Lower leg skin (tissue), 4 donors: ENCODE measurements at places on chromosomes 16 and 17. TPM values are rescaled to one million over a fixed set of nuclear protein-coding genes. Genes with fewer than 3 reads are reported as not detected.

DNA sequence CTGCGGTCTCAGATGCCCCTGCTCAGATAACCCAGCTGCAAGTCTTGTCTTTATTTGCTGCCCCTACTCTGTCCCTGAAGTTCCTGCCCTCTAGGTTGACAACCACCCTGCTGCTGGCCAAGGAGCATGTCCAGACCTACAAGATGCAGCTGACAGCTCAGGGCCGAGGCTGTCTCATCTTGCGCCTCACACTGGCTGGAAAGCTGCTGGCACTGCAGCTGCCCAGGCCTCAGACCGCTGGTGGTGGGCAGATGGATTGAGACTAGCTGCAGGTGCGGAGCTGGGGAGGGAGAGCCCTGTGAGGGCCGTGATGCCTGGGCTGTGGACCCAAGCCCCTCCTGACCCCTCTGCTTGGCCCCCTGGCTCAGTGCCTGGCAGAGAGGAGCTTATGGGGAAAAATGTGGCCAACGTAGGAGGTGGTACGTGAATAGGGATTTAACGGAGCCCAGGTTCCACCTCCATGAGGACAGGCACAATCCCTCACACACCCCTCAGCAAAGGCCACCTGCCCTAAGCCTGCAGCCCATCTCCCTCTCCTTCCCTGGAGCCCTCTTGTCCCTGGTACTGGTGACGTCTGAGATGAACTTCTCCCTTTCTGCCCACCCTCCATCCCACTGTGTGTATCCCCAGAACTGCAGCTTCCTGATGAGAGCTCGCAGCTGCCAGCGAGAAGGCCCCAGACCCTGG is 8.3 kb upstream of the GALK1 start:
- DNase-seq: no peak

DNA sequence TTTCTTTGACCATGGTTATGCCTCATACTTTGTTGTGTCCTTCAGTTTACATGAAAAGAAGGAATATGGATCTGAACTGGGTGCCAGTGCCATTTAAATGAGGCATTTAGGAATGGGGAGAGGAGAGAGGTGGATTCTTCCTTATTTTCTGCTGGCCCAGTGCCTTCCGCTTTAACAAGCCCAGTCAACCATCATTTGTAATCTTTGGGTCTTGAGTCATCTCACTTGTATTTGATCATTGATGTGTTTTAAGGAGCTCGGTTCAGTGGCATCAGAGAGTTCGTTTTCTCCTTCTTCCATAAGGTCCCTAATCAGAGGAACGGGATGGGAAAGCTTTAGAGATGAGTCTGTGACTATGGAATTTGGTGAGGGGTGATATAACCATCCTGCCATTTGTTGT is 334.9 kb downstream of the WWOX start:
- DNase-seq: no peak

- no peak for DNase-seq
Observed at GRCh38 chr16:49644145-49644463, 211.8 kb downstream of the ZNF423 start.

DNA sequence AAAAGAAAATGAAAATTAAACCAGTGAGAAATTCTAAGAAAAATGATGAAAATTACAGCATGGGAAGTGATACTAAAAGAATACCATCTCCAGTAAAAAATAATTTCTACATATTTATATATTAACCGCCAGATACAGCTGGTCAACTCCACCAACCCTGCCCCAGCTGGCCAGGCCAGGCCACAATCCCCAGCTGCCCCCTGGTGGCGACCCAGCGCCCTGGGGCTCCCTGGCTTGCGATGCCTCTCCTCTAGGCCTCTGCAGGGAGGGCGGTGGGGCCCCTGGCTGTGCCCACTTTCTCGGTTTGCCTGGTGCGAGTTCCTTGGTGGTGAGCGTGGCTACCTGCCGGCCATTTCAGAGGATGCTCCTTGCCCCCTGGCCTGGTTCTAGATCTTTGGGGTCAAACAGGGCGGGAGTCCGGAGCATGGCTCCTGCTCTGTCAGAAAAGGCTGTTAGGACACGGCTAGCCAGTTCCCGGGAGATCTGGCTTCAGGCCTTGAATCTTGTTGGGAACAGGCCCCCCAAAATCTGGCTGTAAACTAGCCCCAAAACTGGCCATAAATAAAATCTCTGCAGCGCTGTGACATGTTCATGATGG is 14.5 kb downstream of the GLIS2 start:
- peak; percentile 65 for DNase-seq

NPIPB9 gene
- 4.6 TPM for total RNA-seq

CBX2 gene
- 3.8 TPM for total RNA-seq

MYL11 gene
- not detected for total RNA-seq

- no peak for DNase-seq
Observed at GRCh38 chr16:81313701-81314602, 810 bp upstream of the GAN start.

GRCh38 chr17:4345581-4346252 is 20.8 kb downstream of the UBE2G1 start:
- no peak for DNase-seq

- no peak for DNase-seq
Observed at GRCh38 chr17:58059141-58059540, 24.1 kb upstream of the DYNLL2 start.

DNA sequence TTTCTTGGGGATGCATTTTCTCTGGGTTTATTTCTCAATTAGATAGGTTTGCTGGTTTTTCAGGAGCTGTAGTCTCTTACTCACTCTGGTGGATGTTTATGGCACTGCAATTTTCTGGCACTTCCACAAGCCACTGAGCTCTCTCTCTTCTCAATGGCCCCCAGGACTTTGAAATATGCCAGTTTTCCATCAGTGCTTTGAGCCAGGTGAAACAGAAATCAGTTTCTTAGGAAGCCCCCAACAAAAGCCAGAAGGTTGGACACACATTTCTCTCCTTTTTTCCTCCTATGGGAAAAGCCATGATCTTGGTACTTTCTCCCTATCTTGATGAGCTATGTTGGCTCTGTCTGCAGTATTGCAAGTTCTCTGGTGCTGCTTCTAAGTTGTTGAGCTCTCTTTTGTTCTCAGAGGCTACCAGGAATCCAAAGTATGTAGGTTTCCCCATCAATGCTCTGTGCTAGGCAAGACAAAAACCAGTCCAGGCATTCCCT is 90.7 kb upstream of the SMIM36 start:
- DNase-seq: no peak

KRT24 gene
- total RNA-seq: not detected

KRT31 gene
- 28.2 TPM for total RNA-seq

DNA sequence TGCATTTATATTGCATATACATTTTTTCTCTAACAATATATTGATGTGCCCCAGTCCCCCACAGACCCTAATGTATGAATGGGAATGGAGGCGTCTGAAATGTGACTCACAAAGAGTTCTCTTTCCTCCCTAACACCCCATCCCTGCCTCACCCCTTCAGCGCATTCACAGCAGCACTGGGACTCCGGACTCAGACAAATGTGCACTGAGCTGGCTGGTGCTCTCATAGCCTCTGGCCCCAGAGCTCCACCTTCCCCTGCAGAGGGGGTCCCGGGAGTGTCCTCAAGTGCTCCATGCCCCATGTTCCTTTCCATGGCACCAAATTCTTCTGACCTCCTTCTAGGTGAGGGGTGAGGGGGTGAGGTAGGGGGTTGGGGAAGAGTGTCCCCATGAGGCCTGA is 20.6 kb downstream of the NPTX1 start:
- no peak for DNase-seq

DNA sequence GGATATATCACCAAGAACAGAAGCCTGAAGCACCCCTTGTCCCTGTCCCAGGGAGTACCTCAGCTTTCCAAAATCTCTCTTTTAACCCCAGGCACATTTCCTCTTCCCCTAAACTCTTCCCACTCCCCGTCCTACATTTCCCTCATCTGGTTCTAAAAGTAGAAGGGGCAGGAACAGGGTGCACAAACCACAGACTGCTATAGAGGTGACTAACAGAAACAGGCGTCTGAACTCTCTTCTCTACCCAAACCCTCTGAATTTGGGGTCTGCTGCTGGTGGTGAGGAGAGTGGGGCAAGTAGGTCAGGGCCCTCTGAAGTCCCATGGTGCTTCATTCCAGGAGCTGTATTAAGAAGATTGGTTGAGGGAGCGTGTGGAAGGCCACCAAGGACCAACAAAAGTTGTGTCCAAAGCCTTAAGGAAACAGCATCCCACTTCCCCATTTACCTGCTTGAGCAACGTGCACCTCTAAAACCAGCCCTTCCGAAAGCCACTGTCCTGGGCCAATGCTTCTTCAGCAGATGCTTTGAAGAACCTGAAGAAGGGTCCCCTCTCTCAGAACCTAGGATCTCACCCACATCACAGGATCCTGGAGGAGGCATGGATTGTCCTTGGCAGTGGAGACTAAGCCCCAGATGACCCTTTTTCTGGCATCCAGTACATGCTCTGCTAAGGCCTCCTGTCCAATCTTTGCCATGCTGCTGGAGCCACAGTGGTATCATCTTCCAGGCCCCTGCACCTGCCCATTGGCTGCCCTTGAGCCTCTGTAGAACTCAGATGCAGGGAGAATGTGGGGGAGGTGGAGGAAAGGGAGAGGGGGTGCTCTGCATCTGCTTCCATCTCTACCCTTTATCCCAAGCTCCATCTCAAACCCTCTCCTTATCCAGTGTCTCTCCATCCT is 5.7 kb upstream of the NR1D1 start:
- DNase-seq: no peak

- DNase-seq: no peak
Observed at GRCh38 chr17:67401598-67402504, 24.8 kb downstream of the PITPNC1 start.
